Esophagus muscularis mucosa (tissue), 4 donors: ENCODE measurements at places on chromosomes 11 and 22. TPM values are rescaled to one million over a fixed set of nuclear protein-coding genes. Genes with fewer than 3 reads are reported as not detected.
A peak's percentile ranks its signal among the peaks of the same experiment; 100 is the strongest.

MPZL3 gene
- 0.45 TPM for total RNA-seq

SESN3 gene
- total RNA-seq: 22.7 TPM

WNT11 gene
- total RNA-seq: 11.0 TPM

GLYAT gene
- total RNA-seq: not detected

MICALL1 gene
- 72.7 TPM for total RNA-seq

RTCB gene
- total RNA-seq: 57.4 TPM

C11orf21 gene
- total RNA-seq: not detected

DMC1 gene
- 1.7 TPM for total RNA-seq

TRIM6 gene
- 3.4 TPM for total RNA-seq

- no peak for DNase-seq
Measured at GRCh38 chr11:127789927-127790326, 789.4 kb upstream of the KIRREL3 start.

DNA sequence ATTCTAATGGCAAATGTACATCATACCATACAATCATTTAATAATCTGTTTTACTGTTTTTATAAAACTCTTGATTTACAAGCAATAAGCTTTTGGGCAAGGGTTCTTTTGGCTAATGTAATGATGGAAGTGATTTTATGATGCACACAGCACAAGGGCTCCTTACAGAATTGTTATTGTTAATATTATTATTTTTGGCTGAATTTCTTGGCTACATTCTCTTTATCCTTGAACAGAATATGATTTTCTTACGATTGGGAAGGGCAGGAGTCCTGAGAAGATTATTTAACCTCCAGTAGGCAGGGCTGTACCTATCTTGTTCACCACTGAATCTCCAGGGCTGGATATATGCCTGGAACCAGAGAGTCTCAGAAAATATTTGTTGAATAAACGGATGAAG, 70.4 kb upstream of the ARHGAP20 start:
- no peak for DNase-seq

DNA sequence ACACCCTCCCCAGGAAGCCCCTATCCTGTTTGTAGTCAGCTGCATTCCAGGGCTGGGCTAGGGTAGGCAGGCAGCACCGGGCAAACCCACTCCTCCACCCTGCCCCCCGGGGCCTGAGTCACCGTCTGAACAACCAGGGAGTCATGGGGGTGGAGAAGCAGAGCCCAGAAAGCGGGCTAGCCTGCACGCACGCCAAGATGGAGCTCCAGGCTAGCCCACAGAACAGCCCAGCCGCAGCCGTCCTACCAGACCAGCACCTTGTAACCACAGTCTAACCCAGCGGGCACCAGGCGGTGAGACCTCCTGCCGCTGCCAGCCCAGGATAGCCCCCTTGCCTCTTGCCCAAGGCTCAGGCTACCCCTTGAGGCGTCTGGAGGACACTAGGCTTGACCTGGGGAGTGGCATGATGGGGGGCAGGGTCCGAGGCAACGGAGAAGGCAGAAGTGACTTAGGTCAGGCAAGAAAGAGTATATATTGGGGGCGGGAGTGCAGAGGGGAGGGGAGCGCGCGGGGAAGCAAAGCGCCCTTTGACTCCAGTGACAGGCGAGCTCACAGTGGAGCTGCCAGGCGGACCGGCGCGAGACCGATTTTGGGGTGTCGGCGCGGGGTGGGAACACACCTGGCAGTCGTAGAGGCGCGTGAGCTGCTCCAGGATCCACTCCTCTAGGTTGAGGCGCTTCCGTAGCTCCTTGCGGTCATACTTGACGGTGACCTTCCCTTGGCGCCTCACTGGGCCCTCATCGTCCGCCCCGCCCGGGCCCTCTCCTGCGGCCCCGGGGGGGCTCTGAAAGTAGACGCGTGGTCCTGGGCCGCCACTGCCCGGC, 734 bp downstream of the PPP1R14B start:
- no peak for DNase-seq

GRCh38 chr11:72569966-72570892, 104.0 kb downstream of the PDE2A start:
- no peak for DNase-seq

DNA sequence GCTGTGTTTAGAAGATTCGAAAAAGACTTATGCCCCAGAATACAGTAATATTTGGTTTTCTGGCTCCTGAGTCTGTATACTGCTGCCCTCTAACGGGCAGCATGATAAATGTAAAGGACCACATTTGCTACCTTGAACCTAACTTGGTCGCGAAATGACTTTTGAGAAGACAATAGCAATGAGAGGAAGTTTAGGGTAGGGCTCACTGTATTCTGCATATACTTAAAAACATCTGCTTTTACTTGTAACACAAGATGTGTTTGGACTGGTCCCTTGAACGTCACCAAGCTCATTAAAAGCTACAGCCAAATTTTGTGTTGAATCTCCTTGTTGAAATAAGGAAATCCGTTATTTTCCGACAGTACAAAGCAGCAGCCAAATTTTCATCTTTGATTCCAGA, 309.1 kb downstream of the SWAP70 start:
- no peak for DNase-seq

- no peak for DNase-seq
Measured at GRCh38 chr22:23121000-23121421, 20.8 kb downstream of the RSPH14 start.

- no peak for DNase-seq
Measured at GRCh38 chr11:7546324-7546791, 32.6 kb downstream of the PPFIBP2 start.

DNA sequence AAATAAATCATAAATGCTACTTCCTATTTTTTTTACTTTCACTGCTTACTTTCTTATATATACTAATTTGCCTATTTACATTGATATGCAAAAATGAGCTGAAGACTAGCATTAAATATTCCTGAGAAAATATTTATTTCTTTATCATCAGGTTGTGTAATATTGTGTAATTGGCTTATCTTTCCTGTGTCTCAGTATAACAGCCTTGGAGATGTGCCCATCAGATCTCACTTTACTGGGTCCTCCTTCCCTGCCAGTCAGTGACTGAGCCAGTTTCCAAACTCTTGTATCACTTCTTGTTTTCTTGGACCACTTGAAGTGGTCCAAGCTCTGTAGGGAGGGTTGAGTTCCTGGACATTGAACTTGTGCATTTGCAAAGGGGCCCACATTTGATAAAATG, 900.0 kb downstream of the LUZP2 start:
- DNase-seq: no peak

DNA sequence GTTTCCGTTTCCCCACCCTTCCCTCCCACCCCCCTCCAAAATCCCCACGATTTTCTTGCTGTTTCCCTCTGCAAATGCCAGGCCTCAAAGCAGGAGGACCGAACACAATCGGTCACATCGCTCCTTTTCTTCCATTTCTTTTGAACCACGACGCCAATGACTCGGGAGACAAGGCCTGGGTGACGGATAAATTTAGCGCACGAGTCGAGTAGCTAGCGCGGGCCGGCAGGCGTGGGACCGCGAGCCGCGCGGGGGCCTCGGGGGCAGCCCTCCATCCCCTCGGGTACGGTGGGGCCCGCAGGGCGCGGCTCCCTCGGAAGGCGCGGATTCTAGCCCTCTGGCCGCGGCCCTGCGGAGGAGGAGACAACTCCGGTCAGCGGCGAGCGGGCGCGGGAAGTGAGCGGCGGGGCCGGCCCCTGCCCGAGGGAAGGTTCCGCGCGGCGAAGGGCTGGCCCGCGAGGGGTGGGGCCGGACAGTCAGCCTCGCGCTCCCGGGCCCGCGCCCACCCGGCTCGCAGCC, 414 bp downstream of the JOSD1 start:
- DNase-seq: peak; percentile 92

DNA sequence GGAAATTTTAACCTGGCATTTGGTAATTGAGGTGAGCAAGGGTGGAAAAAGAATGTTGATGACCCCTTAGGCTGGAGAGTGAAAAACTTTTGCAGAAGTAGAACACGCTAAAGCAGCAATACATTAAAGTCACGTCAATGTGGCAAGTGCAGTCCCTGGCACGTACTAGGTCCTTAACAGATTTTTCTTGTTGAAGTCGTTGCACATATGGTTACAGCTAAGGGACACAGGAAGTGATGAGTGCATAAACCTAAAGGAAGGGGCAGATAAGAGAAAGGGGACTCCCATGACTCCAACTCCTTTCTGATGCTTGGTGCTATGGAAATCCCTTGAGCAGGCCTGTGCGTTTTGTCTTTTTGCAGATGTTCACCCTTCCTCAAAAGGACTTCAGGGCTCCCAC, 1.2 kb downstream of the ACCS start:
- no peak for DNase-seq

DNA sequence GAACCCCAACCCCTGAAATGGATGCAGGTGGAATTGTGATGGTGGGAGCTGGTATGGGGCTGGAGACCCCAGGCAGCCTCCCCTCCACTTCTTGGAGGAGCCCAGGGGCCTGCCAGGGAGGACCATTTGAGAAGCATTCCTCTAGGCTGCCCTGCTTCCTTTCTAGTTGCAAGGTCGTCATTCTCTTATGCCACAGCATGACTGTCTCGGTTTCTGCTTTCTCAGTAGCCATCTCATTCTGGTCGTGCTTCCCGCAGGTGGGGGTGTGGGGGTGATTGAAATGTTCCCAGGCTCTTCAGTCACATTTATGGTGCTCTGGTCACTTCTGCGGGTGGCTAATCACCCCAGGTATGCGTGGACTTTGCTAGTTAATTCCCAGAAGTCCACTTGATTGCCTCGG, 223.7 kb upstream of the TBCEL start:
- DNase-seq: no peak

- no peak for DNase-seq
Measured at GRCh38 chr22:39365492-39365780, 15.6 kb downstream of the SYNGR1 start.

DNA sequence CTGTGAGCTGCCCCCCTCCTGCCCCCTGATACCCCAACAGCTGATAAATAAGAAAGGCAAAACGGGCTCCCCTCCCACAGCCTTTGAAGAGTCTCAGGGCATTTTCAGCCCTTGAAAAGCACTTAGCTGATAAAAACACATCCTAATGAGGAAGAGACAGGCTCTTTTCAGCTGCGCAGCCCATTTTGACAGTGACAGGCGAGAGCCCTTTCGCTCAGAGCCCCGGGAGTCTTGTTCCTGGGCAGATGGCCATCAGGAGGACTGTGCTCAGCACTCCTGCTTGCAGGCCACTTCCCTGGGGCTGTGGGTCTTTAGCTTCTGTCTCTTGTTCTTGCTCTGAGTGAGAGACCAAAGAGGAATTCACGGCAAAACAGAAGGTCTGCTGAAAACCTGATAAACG, 757.2 kb downstream of the BRD1 start:
- no peak for DNase-seq

GRCh38 chr22:47795477-47796127, 1033.2 kb downstream of the TBC1D22A start:
- DNase-seq: peak; percentile 77

GRCh38 chr11:111361874-111362273, 17.2 kb downstream of the POU2AF1 start:
- peak; percentile 74 for DNase-seq

DNA sequence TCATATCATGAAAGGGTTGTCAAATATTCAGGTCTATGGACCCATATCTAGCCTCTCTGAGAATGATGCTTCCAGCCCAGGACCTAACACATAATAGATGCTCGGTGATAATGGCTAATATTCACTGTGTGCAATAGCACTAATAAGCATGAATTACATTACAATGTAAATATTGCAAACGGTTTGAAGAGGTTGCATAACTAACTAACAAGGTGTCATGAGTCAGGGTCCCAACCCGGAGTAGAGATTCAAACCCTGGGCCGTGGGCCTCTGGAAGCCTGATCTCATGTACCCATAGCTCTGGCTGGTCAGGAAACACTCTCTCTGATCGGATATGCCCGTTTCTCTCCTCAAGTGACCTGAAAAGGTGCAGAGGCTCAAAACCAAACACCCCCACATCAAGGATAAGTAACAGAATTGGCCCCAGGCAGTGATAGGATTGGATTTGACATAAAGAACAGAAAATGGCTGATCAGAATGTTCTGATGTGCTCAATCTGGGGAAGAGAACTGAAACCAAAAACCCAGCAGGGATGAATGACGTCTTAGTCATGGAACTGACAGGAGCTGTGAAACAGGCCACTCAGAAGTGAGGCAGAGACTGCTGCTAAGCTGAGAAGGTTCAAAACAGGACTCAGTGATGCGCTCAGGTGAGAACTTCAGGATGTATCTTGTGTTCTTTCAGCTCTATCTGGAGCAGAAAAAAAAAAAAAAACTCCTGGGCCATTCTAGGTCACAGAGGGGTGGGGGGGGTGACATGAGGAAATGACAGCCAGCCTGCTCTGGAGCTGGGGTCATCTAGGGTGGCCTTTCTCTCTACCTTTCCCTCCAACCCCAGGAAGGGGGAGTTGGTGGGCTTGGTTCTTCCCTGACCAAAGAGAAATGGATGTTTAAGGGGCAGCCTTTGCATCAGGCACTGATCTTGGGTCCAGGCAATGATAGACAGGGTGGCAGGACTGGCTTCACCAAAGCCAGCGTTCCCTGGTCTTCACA, 6.6 kb upstream of the KCTD17 start:
- DNase-seq: no peak

DNA sequence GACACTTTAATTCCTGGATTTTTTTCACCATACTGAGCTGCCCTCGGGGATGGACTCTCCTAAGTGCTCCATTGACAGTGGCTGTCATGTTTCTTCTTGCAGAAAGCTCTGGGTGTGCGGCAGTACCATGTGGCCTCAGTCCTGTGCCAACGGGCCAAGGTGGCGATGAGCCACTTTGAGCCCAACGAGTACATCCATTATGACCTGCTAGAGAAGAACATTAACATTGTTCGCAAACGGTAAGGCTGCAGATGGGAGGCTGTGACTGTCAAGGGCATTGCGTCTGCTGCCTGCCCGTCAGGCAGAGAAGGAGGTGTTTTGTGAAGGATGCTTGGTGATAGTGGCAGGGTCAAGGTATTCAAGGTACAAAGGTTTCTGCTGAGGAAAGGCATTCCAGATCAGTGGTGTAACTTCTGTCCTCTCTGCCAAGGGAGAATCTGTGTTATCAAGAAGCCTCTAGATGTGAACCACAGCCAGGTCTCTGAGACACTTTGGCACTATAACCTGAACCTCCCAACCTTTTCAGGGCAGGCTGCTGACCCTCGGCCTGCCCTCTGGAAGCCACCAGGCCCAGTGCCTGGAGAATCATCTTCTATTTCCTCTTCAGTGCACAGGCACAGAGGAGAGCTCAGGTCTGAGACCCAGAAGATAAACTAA, 30.8 kb downstream of the ACO2 start:
- DNase-seq: no peak

DNA sequence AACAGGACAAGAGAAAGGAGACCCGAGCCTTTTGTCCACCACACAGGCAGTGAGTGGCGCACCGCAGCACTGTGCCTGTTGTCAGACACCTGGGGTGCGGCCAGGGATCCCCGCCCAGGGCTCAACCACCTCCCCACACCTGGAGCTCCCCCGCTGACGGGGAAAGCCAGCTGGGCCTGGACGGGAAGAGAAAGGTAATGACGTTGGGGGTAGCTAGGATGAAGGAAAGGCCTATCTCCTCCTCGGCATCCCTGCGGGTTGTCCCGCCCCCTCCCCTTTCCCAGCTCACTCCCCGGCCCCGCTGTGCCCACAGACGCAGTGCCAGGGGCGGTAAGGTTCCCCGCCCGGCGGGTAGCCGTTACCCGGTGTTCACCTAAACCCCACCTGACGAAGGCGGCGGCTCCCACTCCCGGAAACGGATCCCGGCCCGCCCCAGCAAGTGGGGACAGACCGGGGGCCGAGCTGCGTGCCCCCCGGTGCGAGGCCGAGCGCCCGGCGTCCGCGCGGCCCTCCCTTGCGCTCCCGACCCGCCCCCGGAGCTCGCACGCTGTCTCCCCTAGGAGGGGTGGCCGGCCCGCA, 495 bp downstream of the HYOU1 start:
- no peak for DNase-seq
